H7 (cell line): ENCODE measurements at places on chromosomes 3 and 15.
A peak's percentile ranks its signal among the peaks of the same experiment; 100 is the strongest.

DNA sequence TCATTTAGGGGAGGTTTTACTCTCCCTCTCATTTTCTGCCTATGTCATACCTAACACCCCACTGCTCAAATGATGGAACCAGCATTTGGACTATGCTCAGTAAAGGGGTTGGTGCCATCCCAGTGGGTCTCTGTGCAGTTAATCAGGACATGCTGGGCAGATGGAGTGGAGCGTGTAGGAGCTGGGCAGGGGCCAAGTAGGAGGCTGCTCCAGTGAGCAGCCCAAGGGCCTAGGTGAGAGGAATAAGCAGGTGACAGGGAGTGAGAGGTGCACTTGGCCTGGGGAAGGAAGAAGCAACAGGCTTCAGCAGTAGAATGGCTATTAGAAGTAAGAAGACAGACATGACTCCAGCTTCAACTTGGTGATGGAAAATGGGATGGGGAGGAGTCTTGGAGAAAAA, 72.2 kb downstream of the EPHB1 start:
- DNase-seq, result no peak

GRCh38 chr3:64867224-64867623, 179.4 kb upstream of the ADAMTS9 start:
- no peak for DNase-seq

GRCh38 chr15:60424006-60424405, 26.2 kb upstream of the ANXA2 start:
- no peak for DNase-seq

DNA sequence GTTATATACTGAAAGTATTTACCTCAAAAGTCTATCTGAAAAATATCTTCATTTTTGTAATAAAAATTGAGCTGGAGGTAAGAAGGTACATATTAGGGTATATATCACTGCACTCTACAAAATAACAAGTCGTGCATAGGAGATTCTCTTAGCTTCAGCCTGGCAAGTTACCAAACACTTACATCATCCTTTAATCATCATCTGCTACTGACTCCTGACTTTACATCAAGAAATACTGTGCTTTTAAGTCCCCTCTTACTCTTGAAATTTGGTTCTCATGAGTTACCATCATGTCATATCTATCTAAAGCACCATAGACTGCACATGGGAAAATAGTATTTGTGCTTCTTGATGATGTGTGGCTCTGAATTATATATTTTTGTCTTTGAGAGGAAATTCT, 50.8 kb downstream of the LYSMD4 start:
- DNase-seq, result no peak

DNA sequence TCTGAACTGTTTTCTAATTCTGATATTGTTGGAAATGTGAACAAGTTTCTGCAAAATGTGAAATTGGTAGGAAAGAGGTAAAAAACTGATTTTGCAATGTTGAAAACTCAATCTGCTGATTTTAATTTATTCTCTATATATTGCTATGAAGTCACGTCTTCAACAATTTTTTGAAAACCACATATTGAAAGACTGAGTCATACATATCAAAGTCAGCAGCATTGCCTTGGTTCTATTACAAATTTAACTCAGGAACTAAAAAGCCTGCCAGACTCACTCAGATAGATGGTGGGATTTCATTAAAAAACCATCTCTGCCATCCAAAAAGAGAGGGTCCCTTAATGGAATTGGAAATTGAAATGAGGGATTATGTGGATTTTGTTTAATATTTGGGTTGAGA, 351.4 kb downstream of the CNTN3 start:
- no peak for DNase-seq

- DNase-seq, result no peak
Measured at GRCh38 chr3:175430983-175431773, 572.0 kb downstream of the NAALADL2 start.

GRCh38 chr3:131361464-131362421, 19.8 kb upstream of the NUDT16 start:
- DNase-seq, result peak; percentile 95

DNA sequence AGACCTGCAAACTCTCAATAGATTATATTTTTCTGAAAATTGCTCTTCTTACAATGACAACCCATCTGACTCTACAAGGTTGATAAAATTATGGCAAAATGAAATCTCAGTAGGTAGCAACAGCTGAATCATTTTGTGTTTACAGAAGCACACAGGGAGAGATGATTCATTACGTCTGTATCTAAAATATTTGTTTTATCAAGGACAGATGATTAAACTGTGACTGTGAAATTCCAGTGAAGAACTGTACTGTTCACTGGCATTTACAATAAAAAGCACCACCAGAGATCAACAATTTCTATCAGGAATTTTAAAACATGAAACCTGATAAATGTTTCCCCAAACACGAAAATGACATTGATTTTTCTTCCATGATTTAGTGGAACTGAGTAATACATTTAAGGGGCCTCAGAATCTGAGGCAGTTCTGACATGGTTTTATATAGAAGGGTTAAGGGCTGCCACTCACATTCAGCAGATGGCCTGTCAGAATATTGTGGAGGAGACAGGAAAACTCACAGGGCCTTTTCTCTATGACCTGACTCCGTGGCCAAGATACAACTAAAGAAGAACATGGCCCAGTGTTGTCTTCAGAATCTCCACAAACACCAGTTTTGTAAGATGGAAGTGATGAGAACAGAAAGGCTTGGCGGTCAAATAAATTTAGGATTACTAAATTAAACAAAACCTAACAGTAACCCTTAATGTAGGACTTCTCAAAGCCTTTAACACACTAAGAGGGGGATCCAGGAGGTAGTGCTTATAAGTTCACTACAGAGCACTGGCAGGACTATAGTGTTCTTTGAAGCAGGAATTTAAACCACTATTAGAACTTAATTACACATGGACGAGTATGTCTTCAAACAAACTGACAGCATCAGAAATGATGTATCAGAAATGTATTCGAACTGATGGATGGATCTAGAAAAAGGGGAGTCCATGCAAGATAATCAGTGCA, 25.9 kb downstream of the RAD18 start:
- no peak for DNase-seq

DNA sequence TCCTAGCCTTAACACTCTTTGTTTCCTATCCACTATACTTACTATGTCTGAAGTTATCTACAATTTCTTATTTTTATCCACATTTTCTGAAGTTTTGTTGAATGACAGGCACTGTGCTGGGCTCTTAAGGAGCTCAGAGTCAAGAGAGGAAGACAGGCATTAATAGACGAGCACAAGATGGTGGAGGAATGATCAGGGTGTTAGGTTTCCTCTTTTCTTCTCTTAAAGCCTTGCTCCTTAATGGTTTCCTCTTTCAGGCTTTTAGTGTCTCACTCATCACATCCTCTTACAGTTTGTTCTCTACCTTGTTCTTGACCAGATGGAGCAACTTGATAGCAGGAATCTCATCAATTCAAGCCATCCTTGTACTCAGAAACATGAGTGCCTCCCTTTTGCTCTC, 52.9 kb upstream of the BCL6 start:
- no peak for DNase-seq

GRCh38 chr15:92583096-92584034, 72.2 kb downstream of the FAM174B start:
- no peak for DNase-seq

DNA sequence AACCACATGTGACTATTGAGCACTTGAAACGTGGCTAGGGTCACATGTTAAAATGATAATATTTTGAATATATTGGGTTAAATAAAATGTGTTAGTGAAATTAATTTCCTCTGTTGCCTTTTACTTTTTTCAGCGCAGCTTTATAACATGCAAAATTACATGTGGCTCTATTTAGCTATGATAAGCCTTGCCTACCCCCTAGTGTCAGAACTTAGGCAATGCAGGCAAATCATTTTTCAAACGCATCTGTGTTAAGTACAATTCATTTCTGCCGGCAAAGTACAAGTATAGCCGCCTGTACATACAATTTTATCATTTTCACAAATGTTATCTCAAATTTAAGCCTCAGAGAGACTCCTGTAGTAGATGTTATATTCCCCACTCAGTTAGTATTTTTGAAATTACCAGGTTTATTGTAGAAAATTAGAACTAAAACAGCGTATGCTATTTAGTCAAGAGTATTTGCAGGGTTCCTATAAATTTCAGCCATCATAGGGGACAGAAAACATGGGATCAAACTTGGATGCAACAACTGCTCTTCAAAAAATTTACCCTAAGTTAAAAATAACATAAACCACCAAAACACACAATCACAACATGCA, 56.1 kb downstream of the TAFA4 start:
- peak; percentile 4 for DNase-seq

GRCh38 chr3:87446849-87447387, 170.5 kb upstream of the POU1F1 start:
- no peak for DNase-seq

DNA sequence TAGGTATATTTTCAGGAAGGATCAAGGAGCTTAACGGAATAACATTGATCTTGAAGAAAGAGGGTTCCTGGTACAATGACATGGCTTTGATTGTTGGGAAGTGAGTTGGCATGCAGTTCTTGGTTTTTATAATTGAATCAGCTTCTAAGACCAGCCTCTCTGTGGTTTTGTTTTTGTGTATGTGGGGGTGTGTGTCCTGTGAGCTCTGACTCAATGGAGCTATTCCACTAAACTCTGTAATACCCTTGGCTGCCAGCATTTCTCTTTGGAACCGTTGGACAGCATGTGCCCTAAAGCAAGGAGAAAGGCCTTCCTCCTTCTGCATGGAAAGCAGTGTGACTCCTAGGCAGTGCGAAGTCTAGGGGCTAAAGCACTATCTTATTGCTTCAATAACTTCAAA, 124.8 kb downstream of the EDEM1 start:
- DNase-seq, result no peak

DNA sequence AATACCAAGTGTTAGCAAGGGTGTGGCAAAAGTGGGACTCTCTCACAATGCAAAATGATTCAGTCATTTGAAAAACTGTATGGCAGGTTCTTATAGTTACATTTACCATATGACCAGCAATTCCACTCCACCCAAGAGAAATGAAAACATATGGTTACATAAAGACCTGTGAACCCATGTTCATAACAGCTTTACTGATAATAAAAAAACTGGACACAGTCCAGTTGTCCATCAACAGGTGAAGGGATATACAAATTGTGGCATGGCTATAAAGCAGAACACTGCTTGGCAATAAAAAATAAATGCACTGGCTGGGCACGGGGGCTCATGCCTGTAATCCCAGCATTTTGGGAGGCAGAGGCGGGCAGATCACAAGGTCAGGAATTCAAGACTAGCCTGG, 30.8 kb downstream of the RAD18 start:
- no peak for DNase-seq

- DNase-seq, result no peak
Measured at GRCh38 chr15:87736401-87736800, 520.1 kb downstream of the NTRK3 start.

DNA sequence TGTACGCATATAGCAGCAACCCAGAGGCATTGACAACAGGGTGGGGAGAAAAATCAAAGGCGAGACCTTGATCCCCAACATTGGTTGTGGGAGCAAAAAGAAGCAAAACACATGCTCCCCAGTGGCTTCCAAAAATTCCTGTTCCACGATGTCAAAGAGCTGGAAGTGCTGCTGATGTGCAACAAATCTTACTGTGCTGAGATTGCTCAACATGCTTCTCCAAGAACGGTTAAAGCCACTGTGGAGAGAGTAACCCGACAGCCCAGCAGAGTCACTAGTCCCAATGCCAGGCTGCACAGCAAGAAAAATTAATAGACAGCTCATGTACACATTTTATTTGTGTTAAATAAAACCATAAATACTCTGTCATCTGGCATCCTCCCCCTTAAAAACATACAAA, 179.9 kb upstream of the PFN2 start:
- DNase-seq, result no peak

DNA sequence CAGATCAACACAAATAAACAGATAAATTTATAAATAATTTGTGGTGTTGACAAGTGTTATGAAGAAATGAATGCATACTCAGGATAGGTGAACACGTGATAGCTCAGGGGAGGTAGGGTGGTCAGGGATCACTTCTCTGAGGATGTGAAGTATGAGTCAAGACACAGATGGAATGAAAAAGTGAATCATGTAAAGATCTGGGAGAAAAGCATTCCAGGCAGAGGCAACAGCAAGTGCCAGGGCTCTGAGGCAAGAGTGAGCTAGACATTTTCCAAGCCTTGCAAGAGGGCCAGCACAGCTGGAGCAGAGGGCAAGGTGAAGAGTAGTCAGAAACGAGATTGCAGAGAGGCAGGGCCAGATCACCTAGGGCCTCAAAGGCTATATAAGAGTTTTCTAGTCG, 177.8 kb downstream of the WNT5A start:
- no peak for DNase-seq

DNA sequence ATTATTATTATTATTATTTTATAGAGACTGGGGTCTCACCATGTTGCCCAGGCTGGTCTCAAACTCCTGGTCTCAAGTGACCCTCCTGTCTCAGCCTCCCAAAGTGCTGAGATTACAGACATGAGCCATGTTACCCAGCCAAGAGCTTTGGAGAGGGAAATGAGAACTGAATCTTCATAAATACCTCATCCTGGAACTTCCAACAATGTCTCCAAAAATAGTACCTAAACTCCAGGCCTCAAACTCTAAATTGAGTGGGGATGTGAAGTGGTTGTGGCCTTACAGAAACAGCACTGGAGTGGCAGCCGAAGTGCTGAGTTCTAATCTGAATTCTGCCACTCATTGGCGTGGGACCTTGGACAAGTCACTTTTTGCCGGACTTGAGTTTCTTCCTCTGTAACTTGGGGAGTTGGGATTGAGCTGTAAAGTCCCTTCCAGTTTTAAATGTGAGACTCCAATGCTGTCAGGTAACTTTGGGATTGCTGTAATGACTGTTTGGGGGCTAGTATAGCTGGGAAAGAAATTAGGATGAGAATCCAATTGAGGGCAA, 10.0 kb upstream of the SRP14 start:
- no peak for DNase-seq

GRCh38 chr3:128547368-128547987, 54.5 kb upstream of the GATA2 start:
- no peak for DNase-seq

DNA sequence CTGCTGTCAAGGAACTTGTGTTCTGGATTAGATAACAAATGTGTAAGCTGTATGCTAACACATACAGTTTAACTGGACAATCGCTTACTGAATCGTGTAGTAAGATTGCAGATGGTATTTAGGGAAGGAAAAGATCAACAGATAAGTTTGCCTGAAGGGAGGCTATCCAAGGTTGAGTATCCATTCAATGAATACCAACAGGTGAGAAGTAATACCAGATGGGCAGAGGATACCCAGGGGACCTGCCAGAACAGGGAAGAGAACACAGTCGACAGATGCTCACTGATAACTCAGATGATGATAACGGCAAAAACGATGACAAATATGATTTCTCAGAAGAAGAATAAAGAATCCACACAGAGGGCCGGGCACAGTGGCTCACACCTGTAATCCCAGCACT, 3.2 kb upstream of the UACA start:
- DNase-seq, result no peak

GRCh38 chr15:78276064-78276943, 11.9 kb downstream of the DNAJA4 start:
- DNase-seq, result no peak
